ENCODE measurements at places on chromosomes 7 and 10.

DNA sequence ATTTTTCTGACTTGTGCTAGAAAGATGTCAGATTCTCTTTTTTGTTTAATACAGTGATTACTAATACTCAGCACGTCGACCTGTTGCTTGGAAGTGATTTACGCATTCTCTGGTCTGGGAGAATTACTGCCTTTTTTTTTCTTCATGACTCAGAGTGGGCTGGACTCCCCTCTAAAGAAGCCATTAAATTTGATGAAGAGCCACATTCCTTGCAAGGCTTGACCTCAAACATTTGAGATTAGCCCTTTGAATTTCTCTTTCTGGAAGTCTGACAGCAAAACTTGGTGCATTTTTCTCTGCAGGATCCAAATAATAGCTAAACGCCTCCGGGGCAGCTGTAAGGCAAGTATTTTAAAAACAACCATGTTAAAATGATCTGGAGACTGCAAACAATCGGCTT lies 171.6 kb downstream of the GALNT17 start:
- no peak for DNase-seq

- no peak for DNase-seq
Observed at GRCh38 chr10:98033515-98033914, 3.1 kb upstream of the CRTAC1 start.

- DNase-seq, result no peak
Observed at GRCh38 chr7:73954181-73954580, 73.8 kb upstream of the ELN start.

DNA sequence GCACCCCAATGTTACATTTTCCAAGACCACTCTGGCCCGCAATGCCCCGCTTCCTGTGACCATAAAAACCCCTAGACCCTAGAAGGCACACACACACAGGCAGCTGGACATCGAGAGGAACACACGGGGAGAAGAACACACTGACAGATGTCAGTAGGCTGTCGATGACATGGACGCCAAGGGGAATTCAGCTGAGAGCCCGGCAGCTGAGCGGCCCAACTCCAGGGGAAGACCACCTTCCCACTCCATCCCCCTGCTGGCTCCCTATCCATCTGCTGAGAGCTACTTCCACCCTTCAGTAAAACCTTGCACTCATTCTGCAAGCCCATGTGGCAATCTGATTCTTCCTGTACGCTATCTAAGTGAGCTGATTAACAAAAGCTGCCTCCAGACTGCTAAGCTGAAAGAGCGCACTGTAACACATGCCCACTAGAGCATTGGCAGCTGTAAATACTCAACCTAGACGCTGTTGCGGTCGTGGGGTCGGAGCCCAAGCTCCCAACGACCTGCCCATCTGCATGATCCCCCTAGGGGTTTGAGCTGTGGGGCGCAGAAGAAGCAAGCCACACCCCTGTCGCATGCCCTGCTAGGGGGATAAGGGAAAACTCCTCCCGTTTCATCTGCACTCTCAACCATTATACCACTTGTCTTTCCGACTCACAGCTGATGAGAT lies 843.6 kb upstream of the POT1 start:
- no peak for DNase-seq

GRCh38 chr10:49613165-49613881 lies 514 bp upstream of the CHAT start:
- DNase-seq, result no peak

GRCh38 chr10:130782467-130782866 lies 529.1 kb downstream of the TCERG1L start:
- no peak for DNase-seq

DNA sequence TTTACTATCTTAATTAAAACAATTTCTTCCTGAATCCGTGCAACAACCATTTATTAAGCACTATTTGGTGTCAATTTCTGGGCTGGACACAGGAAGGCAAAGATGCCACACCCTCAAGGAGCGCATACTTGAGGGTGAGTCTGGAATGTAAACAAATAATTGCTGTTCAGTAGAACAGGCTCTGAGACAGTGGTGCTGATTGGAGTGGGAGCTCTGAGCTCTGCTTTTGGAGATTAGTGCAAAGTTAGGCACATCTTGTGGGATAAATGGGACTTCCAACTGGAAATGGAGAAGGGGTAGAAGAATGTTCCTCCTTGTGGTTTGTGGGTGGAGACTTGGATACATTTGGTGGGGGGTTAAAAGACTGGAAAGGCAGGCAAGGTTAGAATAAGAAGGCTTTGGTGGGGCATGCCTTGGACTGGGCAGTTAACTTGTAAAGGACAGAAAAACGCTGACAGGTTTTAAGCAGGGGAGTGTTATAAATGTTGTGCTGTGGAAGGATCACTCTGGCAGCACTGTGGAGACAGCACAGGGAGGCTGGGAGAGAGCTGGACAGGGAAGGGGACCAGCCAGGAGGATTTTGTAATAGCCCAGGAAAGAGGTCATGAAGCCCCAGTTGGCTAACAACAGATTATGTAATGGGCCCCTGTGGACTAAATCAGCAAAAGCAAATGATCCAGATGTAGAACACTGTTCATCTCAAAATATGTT lies 80.7 kb downstream of the ZNF365 start:
- DNase-seq, result no peak

GRCh38 chr10:121653608-121654007 lies 55.4 kb upstream of the FGFR2 start:
- DNase-seq, result no peak

GRCh38 chr10:127320176-127320575 lies 123.8 kb upstream of the INSYN2A start:
- no peak for DNase-seq

GRCh38 chr7:17304926-17305325 lies 6.5 kb downstream of the AHR start:
- peak; percentile 26 for DNase-seq

DNA sequence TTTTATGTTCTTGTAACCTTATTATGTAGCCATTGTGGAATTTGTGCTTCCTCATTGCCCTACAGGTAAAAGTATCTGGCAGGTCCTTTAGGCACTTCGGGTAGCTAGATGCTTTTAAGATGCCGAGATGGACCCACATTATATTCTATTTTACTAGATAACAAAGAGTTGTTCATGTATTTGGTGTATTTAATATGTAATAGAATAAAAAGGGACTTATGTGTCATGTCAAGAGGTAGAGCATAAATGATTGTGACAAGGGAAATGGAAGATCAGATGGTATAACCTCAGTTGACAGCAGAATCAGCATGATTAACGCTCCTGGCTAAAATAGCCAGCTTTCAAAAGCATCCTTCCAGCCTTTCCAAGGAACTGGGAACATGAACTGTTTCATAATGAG lies 50.6 kb downstream of the NPY start:
- no peak for DNase-seq

GRCh38 chr7:105589356-105590077 lies 8.2 kb upstream of the EFCAB10 start:
- peak; percentile 49 for DNase-seq

- DNase-seq, result no peak
Observed at GRCh38 chr7:46352004-46352954, 431.2 kb upstream of the IGFBP3 start.

GRCh38 chr7:156465186-156465585 lies 175.4 kb upstream of the RNF32 start:
- no peak for DNase-seq

GRCh38 chr7:122161628-122162027 lies 17.6 kb upstream of the AASS start:
- DNase-seq, result no peak

DNA sequence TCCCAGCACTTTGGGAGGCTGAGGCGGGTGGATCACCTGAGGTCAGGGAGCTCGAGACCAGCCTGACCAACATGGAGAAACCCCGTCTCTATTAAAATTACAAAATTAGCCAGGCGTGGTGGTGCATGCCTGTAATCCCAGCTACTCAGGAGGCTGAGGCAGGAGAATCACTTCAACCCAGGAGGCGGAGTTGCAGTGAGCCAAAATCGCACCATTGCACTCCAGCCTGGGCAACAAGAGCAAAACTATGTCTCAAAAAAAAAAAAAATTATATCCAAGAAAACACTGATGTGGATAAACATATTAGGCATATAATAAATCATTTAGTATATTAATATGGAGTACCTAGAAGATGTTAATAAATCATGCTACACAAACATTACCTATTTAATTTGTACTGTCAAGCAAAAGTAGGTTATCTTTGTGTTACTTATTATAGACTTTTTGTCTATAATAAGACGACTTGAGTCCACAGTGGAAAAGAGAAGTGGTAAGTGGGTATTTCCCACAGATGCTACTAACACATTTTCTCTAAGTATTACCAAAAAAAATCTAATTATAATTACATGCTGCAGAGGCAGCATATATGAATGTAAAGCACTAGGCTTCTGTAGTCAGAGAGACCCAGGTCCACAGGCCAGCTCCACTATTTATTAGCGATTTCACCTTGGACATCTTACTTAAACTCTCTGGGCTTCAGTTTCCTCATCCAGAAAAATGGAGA lies 34.5 kb downstream of the DNMBP start:
- DNase-seq, result no peak

DNA sequence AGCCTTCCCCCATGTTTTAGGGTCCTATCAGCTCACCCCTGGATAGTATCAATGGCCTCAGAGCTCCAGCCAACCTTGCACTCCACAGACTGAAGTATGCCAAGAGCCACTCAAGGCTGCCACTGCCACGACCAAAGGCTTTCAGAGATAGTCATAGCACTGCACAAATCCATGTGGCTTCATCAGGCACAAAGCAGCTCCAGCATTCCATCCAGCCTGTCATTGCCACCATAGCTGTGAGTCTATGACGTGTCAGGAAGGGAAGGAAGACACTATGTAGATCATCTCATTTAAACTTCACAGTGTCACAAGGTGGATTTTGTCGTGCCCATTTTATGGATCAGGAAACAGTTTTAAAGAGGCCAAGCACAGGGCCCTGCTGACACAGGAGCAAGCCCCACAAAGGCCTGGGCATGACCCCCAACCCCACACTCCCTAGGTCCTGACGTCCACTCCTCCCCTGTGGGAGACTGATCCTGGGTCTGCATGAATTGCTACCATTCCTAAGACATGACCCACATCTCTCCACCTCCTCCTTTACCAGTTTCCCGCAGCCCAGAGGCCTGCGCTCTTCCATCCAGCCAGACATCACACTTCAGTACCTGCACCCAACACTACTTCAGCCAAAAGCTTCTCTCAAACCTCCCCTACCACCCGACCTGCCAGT lies 119.4 kb downstream of the DIP2C start:
- no peak for DNase-seq
